BJ (cell line): ENCODE measurements at places on chromosomes 1 and 21. TPM values are rescaled to one million over a fixed set of nuclear protein-coding genes. Genes with fewer than 3 reads are reported as not detected.

DNA sequence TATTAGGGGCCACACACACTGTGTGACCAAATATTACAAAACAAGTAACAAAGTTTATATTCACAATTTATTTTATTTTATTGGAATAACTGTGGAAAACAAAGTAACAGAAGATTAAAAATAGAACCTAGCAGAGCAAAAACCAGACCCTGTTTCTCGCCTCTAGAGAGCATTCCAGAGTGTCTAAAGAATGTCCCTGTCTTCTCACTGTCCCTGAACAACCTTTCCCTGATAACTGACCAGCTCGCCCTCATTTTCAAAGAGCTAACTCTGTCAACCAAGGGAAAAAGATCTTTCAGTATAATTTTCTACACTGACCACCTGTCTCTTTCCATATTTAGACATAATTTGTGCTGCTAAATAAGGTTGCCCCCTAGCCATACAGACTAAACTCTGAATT, 646.9 kb downstream of the USP25 start:
- no peak for DNase-seq

DNA sequence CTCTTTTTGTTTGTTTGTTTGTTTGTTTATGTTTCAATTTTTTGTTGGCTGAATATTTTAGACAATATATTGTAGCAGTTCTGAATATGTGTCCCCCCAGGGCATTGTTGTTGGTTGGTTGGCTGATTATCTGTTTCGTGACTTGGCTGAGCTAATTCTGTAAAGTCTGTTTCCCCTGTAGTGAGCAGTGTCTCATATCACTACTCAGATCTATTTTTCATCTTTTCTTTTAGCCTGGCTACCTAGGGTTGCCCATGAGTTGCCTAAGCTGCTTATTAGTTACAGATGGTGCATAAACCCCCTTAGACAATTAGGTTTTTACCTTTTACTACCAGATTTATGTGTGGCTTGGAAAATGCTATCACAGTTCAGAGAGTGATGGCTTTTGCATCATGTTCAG, 32.3 kb downstream of the CFAP57 start:
- DNase-seq = no peak

GRCh38 chr1:53378932-53379661, 51.2 kb upstream of the LRP8 start:
- DNase-seq = no peak

DNA sequence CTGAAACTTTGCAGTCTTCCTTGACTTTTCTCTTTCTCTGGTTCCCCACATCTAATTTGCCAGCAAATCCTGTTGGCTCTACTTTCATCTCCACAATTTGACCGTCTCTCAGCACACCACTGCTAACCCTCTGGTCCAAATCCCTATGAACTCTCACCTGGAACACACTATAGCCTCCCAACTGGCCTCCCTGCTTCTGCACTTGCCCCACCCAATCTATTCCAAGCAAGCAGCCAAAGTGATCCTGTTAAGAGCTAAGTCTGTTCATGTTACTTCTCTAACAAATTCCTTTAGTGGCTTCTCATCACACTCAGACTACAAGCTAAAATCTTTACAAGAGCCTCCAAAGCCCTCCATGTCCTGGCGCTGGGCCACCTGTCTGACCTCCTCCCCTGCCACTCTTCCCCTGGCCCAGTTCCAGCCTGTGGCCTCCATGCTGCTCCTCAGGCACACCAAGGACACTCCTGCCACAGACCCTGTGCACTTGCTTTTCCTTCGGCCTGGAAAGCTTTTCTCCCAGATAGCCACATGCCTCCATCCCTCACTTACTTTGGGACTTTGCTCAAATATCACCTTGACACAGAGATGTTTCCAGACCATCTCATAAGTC, 104.1 kb downstream of the DTL start:
- no peak for DNase-seq

DNA sequence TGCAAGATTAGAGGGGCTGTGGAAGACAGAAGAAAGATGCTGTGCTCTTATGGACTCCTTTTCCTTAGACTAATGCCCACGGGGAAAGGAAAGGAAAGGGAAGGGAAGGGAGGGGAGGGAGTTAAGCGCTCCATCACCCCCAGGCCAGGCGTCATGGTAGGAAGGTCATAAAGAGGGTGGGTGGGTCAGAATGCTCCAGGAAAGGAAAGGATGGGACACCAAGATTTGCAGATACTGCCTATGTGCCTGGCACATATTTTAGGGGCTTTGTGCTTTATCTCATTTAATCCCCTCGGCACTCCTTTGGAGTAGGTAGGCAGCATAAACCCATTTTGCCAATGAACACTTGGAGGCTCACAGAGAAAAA, 41.4 kb downstream of the MAB21L3 start:
- no peak for DNase-seq

KIRREL1 gene
- 51.8 and 65.1 TPM in 2 replicates for polyA plus RNA-seq

DNA sequence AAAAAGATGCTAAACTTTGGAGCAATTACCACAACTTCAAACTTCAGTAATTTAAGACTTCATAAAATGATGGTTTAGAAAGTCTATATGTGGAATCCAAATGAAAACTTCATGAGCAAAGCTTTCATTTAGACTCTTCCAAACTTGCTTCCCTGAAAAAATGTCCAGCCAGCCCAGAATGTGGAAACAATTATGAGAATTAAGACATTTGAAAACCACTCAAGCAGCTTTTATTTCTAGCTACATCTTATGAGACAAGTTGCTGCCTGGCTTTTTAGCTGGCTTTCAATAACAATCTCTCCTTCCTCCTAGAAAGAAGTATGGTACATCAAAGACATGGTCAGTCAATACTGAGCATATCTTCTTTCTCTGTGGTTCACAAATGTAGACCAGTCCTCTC, 21.8 kb downstream of the LPAR3 start:
- no peak for DNase-seq
